IMR-90 (cell line): ENCODE measurements at places on chromosomes 11 and 22. TPM values are rescaled to one million over a fixed set of nuclear protein-coding genes. Genes with fewer than 3 reads are reported as not detected.

DNA sequence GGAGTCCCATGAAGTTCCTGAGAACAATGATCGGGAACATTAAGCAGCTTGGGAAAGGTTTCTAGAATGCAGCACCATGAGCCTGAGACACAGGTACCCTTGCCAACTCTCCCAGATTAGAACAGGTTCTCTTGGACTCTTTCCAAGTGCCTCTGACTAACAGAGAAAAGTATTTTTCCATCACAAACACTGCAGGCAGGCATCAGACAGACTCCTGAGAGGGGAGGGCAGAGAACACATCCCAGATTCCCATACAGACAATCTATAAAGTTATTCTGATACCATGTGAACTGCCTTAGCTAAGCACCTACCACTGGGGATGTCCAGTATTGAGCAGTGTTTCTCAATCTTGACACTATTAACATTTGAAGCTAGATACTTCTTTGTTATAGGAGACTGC, 27.3 kb downstream of the SERGEF start:
- H3K4me3 ChIP-seq = no peak overlapping the region
- H3K36me3 ChIP-seq = peaks cover 3% of the 10 kb centered on the region
- H3K27me3 ChIP-seq = no peaks in the 10 kb centered on the region
- peak; percentile 51 for DNase-seq
- no peak overlapping the region for H3K27ac ChIP-seq

- peaks cover 3% of the 10 kb centered on the region; the same call in 1 of the 2 replicates for H3K36me3 ChIP-seq
- no peaks in the 10 kb centered on the region for H3K27me3 ChIP-seq
- H3K27ac ChIP-seq = no peak overlapping the region
- H3K4me1 ChIP-seq = peaks cover 10% of the 10 kb centered on the region
- no peak for DNase-seq
These were observed 86.1 kb upstream of the WNT7B start for GRCh38 chr22:46062971-46063631.

DNA sequence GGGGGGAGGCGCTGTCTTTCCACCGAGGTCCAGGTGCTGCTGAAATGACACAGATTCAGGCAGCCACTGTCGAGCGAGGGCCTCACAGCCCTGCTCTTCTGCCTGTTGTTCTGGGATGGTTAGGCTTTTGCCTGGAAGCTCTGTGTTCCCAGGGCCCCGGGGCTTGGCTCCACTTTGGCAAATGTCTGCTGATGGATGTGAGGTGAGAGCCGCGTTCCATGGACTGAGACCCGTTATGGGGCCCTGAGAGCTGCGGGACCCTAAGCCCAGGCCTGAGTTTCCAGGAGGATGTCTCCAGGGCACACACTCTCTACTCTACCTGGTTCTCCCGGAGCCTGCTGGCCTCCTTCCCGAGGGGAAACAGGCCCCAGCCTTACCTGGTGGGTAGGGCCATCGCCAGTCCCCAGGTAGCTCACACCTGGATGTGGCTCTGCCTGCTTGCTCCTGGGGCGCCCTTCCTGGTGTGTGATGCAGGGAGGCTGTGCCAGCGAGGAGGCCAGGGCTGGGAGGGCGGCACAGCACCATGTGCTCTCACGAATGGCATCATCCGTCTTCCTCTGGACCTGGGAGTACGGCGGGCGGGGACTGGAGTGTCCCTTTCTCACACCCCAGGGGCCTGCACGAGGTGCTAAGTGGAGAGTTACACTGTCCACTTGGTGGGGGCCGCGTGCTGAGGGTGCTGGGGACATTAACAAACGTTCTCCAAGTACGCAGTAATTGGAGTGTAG, 435.5 kb downstream of the TBC1D22A start:
- no peak overlapping the region for H3K27ac ChIP-seq
- no peaks in the 10 kb centered on the region for H3K36me3 ChIP-seq
- peaks cover 7% of the 10 kb centered on the region; the same call in 1 of the 2 replicates for H3K27me3 ChIP-seq

The GPHA2 gene
- polyA plus RNA-seq = not detected in 2 replicates

DNA sequence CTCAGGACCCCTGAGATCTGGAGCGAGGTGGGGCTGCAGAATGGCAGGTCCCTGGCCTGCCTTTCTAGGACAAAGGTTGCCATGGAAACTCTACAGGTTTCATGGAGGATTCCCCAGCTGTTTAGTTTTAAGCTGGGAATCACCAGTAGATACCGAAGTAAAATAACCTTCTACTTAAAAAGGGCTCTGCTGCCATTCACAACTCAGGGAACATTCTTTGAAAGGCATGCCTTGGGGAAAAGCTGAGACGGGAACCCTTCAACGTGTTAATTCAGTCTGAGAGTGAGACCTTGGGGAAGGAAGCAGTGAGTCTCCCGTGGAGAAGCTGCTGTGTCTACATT, 493.3 kb downstream of the BRD1 start:
- no peaks in the 10 kb centered on the region for H3K27me3 ChIP-seq
- H3K27ac ChIP-seq = no peak overlapping the region
- no peaks in the 10 kb centered on the region for H3K4me1 ChIP-seq
- no peak overlapping the region for H3K4me3 ChIP-seq

GRCh38 chr11:121552644-121553043, 99.9 kb upstream of the SORL1-AS1 start:
- no peaks in the 10 kb centered on the region; the same call in none of the 2 replicates for H3K27me3 ChIP-seq
- H3K4me3 ChIP-seq = no peak overlapping the region
- H3K27ac ChIP-seq = no peak overlapping the region
- no peaks in the 10 kb centered on the region for H3K4me1 ChIP-seq
- DNase-seq = no peak

DNA sequence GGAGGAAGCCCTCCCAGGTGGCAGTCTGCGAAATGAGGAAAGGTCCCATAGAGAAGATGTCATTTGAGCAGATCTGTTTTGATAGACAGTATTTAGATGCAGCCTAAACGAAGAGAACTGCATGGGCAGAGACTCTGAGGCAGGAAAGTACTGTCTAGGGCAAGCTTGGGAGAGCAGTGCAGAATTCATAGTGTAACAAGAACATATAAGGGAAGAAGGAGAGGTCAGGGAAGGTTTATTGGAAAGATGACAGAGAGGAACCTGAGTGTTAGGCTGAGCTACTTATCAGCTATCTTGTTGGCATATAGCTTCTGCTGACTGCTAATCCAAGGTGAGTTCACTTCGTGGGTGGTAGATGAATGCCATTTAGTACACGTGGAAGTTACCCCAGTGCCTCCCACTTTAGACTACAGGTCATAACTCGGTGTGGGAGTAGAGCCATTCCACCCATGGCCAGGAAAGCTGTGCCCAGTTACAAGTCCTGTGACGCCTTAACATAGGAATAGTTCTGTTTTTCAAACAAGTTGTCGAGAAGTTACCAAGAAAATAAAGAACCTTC, 99.5 kb downstream of the DBX1 start:
- no peak overlapping the region for H3K4me3 ChIP-seq
- peaks cover 9% of the 10 kb centered on the region for H3K4me1 ChIP-seq
- peaks cover 14% of the 10 kb centered on the region for H3K36me3 ChIP-seq
- no peaks in the 10 kb centered on the region for H3K27me3 ChIP-seq
- H3K27ac ChIP-seq = no peak overlapping the region

DNA sequence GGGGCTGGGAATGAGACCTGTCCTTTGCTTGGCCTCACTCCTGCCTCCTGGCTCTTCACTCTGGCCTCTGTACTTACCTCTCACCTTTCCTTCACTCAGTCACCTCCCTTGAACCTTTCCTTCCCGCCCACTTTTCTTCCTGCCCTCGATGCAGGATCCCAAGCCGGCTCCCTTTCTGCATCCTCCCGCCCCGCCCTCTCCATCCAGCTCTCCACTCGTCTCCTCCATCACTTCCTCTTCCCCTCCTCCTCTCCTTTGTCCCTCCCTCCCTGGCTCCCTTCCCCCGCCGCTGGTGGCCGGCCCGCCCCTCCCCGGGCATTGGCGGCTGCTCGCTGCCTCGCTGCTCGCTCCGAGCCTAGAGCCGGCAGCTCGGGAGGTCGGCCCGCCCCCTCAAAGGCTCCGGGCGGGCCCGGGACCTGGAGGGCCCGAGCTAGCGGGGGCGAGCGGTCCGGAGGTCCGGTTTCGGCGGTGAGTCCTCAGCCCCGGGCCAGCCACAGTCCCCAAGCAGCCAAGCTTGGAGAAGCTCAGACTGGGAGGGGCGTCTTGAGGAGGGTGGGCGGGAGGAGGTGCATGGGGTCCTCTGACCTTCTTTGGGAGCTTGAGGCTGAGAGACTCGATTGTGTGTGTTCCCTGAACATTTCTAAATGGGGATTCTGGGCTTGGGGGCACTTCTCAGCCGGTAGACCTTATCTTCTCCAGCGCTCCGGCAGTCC, 13.8 kb downstream of the PHLDB1 start:
- H3K27ac ChIP-seq = peak overlapping the region; percentile 95
- peak overlapping the region; percentile 87 for H3K4me3 ChIP-seq
- no peaks in the 10 kb centered on the region for H3K27me3 ChIP-seq
- peaks cover 43% of the 10 kb centered on the region for H3K4me1 ChIP-seq

DNA sequence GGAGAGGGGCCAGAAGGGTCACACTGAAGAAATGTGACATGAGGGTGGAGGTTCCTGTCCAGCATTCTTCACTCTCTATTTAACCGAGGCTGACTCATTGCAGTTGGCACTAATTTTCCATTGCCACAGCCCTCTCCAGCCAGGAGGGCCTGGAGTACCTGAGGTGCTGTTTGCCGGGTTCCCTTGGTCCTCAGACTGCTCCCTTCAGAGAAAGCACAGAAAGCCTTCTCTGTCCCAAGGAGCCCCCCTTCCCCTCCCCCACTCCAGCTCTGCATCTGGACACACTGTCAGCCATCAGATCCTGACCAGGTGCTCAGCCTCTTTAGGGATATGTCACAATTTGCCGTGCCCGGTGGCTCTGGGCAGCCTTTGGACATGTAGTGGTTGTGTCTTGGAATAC, 3.2 kb upstream of the C11orf91 start:
- H3K36me3 ChIP-seq = peaks cover 14% of the 10 kb centered on the region
- DNase-seq = peak; percentile 35
- no peak overlapping the region for H3K27ac ChIP-seq
- H3K4me3 ChIP-seq = no peak overlapping the region
- no peaks in the 10 kb centered on the region for H3K27me3 ChIP-seq
- H3K4me1 ChIP-seq = peaks cover 26% of the 10 kb centered on the region

GRCh38 chr22:31637447-31637890, 24.5 kb downstream of the PISD start:
- no peak overlapping the region for H3K4me3 ChIP-seq
- H3K4me1 ChIP-seq = peaks cover 8% of the 10 kb centered on the region
- H3K27ac ChIP-seq = no peak overlapping the region
- DNase-seq = no peak
- H3K27me3 ChIP-seq = no peaks in the 10 kb centered on the region
- H3K36me3 ChIP-seq = peaks cover 3% of the 10 kb centered on the region

The RIMBP3C gene
- polyA plus RNA-seq = 0.05 and 0.10 TPM in 2 replicates

The NXPE1 gene
- not detected in 2 replicates for polyA plus RNA-seq

GRCh38 chr11:132453406-132453805, 1078.9 kb downstream of the OPCML start:
- no peak overlapping the region for H3K27ac ChIP-seq
- no peak overlapping the region for H3K4me3 ChIP-seq
- no peaks in the 10 kb centered on the region for H3K4me1 ChIP-seq
- no peaks in the 10 kb centered on the region for H3K36me3 ChIP-seq

- peaks cover 4% of the 10 kb centered on the region; the same call in 1 of the 2 replicates for H3K4me1 ChIP-seq
- no peak overlapping the region for H3K27ac ChIP-seq
- H3K27me3 ChIP-seq = no peaks in the 10 kb centered on the region
- DNase-seq = peak; percentile 91
These were observed 141.1 kb upstream of the NARS2 start for GRCh38 chr11:78715639-78716311.

The NXPE2 gene
- not detected in 2 replicates for polyA plus RNA-seq

DNA sequence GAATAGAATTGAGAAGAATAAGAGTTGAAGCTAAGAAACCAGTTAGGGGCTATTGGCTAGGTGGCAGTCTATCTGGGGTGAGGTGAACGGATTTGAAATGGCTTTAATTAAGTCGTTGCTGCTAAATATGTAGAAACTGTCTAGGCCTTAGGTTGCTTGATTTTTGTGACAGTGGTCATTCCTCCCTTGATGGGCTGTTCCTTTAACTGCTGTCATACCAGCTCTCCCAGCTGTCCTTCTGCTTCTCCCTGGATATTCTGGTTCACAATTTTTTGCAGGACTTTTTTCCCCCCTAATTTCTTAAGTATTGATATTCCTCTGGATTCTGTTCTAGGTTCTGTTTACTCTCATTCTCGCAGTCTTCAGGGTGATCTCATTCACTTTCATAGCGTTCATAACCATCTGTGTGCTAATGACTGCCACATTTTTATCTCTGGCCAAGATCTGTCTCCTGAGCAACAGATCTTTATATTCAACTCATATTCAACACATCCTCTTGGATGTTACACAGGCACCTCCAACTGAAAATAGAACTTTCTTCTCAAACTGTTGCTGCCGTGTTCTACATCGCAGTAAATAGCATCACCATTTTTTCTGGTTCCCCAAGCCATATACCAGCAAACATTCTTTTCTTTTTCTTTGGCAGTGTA, 134.1 kb downstream of the UVRAG start:
- H3K36me3 ChIP-seq = no peaks in the 10 kb centered on the region
- peak; percentile 17 for DNase-seq
- no peaks in the 10 kb centered on the region for H3K27me3 ChIP-seq
- 0 out of 2 replicates have a peak, but pooled peaks cover 2% of the 10 kb centered on the region for H3K4me1 ChIP-seq
- no peak overlapping the region for H3K27ac ChIP-seq

- H3K4me3 ChIP-seq = no peak overlapping the region
- H3K36me3 ChIP-seq = no peaks in the 10 kb centered on the region
- H3K27me3 ChIP-seq = no peaks in the 10 kb centered on the region
- peaks cover 2% of the 10 kb centered on the region; the same call in 1 of the 2 replicates for H3K4me1 ChIP-seq
- H3K27ac ChIP-seq = no peak overlapping the region
These were observed 6.7 kb downstream of the NECTIN1 start for GRCh38 chr11:119722281-119722794.

The AMPD3 gene
- 10.8 and 12.1 TPM in 2 replicates for polyA plus RNA-seq

The ASCL2 gene
- polyA plus RNA-seq = not detected in 2 replicates
